ENCODE measurements at places on chromosomes 13 and 19.

- DNase-seq, result no peak
Observed at GRCh38 chr19:51123381-51123800, 1.3 kb upstream of the SIGLEC9 start.

DNA sequence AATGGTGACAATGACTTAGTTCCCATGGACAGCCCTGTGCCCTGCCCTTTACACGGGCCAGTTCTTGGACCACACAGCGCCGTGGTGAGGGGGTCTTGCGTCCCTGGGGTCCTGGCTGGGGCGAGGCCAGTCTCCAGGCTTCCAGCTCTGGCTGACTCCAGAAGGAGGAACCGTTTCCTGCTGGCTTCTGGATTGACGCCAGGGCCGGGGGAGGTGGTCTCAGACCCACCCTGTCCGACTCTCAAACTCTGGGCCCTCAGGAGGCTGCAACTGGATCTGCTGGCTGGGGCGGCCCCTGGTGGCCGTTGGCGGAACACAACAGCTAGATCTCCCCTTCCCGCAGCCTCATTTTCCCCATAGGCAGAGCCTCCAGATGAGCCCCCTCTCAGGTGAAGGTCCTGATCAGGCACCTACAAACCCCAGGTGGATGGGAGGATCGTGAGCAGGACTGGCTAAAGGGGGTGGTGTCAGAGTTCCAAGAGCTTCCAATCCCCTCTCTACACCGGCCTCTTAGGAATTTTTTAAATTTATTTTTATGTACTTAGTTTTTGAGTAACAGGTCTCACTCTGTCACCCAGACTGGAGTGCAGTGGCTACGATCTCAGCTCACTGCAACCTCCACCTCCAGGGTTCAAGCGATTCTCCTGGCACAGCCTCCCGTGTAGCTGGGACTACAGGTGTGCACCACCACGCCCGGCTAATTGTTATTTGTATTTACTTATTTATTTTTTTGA is 8.0 kb downstream of the CCDC194 start:
- peak; percentile 50 for DNase-seq

DNA sequence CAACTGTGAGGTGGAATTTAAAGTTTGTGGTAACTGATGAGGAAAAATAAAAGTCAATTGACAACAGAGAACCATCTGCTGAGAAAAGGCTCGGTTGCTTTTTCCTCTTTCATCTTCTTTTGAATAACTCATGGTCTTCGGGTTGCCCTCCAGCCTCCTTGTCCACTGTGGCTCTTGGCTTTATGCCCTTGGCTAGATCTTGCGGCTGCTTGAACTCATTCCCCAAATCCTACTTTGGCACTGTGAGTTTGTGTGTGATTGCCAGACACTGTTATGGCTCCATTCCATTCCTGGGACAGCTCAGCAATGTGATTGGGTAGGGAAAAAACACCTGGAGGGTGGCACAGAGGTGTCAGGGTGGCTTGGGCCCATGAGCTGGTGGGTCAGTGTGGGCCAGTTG is 387.4 kb downstream of the DLEU7 start:
- DNase-seq, result no peak

DNA sequence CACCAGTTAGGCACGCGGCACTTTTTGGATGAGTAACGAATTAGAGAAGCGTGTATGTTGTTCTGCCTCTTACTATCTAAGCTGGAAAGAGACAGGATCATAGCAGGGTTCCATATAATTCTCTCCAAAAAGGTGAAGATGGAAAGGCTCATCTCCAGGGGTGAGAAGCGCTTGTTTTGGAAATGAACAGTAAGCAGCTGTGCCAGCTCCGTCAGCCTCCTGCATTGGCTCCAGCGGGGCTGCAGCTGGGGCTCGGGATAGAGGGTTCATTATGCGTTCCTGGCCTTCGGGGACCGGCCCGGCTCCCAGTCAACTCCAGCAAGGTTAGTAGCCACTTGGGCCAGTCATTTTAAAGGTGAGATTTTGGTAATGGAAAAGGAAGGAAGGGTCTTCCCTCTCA is 155.5 kb downstream of the COL4A1 start:
- DNase-seq, result no peak

GRCh38 chr13:37942929-37943328 is 73.4 kb upstream of the TRPC4 start:
- no peak for DNase-seq

- peak; percentile 33 for DNase-seq
Observed at GRCh38 chr19:13597640-13598039, 91.4 kb upstream of the CACNA1A start.

GRCh38 chr19:33094436-33095067 is 13.6 kb downstream of the GPATCH1 start:
- DNase-seq, result no peak

GRCh38 chr19:9996541-9996940 is 13.8 kb downstream of the COL5A3 start:
- no peak for DNase-seq

DNA sequence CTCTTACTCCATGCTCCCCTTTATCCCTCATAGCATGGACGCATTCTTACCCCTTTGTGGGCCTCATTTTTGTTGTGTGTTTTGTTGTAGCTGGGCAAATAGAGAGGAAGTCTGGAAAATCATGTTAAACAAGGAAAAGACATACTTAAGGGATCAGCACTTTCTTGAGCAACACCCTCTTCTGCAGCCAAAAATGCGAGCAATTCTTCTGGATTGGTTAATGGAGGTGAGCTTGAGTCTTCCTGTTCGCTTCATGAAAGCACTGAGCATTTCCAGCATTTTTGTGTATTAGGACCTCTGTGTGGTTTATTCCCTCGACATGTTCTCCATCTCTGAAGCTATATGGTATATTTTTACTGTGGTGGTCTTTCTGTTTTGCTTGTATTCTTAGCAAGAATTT is 5.5 kb downstream of the CCNE1 start:
- DNase-seq, result no peak

DNA sequence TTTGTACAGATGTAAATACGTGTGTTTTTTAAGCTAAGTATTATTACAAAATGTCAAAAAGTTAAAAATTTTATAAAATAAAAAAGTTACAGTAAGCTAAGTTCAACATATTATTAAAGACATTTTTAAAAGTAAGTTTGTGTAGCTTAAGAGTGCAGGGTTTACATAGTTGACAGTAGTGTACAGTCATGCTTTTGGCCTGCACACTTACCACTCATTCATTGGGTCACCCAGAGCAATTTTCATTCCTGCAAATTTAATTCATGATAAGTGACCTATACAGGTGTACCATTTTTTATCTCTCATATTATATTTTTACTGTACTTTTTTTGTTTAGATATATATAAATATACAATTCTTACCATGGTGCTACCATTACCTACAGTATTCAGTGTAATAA is 769.9 kb upstream of the SLITRK6 start:
- DNase-seq, result no peak

GRCh38 chr13:48304143-48304876 is 759 bp downstream of the RB1 start:
- peak; percentile 38 for DNase-seq

DNA sequence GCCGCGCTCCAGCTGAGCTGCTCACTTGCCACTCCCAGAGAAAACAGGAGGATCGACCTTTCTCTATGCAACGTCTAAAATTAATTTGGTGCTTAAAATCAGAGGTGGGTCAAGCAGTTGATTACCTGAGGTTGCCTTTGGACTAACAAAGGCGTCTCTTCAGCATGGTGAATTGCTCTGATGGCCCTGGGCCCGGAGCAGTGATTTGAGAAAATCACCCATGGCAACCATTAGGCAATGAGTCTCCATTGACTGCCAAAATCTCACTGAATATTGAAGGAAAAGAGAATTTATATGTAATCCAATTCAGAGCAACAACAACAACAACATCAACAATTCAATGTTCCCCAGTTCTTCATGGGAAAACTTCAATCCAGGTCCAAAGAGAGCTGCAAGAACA is 61.8 kb downstream of the IRS2 start:
- DNase-seq, result no peak

DNA sequence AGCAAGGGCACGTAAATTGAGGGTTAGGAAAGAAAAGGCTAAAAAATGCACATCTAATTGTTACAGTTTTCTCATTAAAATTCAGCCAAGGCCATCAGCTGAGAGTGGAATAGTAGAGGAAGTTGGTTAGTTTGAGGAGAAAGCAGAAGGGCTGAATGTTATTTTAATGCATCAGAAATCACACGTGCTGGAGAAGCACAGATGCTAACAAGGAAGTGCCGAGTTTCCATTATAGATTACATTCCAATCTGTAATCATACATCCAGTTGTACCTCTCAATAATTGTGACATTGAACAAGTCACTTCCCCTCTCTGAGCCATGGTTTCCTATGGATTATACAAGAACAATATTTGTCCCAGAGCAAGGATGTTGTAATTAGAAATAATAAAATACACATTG is 25.1 kb downstream of the FPR3 start:
- no peak for DNase-seq

- DNase-seq, result no peak
Observed at GRCh38 chr13:32737111-32737571, 150.9 kb downstream of the PDS5B start.

DNA sequence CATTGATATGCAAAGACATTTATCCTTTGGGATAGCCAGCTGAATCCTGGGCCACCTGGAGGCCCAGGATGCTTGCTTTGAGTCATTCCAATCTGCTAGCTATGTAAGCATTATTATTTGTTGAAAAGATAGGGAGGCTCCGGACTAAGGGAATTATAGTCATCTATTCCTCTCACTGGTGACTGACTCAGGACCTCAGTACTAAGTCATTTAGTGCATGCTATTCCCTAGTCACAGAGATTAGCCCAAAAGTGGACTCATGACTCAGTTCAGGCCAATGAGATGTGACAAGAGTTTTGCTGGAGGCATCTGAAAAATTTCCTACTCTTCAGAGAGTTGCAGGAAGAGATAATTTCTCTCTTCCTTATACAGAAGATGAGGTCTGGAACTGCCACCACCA is 67.9 kb upstream of the ITM2B start:
- no peak for DNase-seq

DNA sequence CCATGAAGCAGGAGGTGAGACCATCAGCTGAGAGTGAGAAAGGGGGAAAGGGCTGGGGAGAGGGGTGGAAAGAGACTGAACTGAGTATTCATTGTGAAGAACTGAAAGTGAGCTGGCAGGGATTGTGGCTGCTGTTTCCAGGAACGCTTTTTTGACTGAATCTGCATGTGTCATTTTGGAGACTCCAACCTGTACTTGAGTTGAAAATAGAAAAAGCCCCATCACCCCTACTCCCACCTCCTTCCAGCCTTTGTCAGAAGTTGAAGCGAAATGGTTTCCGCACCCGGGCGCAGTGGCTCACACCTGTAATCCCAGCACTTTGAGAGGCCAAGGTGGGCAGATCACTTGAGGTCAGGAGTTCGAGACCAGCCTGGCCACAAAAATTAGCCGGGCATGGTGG is 128.0 kb upstream of the GPR12 start:
- no peak for DNase-seq

DNA sequence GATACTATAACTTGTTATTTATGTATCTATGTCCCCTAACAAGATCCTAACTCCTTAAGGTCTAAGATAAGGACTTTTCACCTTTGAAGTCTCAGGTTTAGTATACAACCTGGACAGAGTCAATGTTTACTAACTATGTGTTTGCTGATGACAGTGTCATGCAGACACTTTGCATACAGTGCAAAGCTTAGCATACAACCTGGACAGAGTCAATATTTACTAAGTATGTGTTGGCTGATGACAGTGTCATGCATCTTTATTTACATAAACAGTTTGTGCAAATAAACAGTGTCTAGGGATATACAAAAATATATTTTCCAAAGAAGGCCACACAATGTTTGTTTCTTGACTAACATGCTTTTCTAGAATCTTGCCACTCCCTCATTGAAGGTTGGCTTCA is 34.7 kb downstream of the DCT start:
- no peak for DNase-seq

- no peak for DNase-seq
Observed at GRCh38 chr19:58538257-58539168, 5.4 kb upstream of the TRIM28 start.

Measured in uterus (tissue), 4 donors.